ENCODE measurements at places on chromosomes 4 and X.

GRCh38 chr4:41057467-41057866, 156.9 kb downstream of the APBB2 start:
- no peak for DNase-seq

- DNase-seq, result no peak
Measured at GRCh38 chrX:55907968-55908607, 190.5 kb downstream of the RRAGB start.

GRCh38 chr4:80219301-80220025, 22.2 kb downstream of the PRDM8 start:
- DNase-seq, result no peak

DNA sequence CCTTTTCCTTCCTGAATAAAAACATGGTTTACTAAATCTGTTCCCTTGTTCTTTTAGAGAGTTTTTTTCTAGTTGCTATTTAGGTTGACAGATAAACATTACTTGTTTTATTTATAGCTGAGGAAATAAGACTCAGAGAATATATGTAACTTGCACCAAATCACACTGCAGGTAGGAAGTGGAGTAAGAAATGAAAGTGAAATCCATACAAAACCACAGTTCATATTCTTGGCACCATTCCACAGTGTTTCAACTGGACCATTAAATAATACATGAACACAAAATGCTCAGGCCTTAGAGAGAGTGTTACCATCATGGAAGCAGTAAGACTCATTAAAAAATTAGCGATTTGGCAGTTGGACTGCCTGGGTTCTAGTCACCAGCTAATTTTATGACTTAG, 326.9 kb upstream of the SLIT2 start:
- no peak for DNase-seq

DNA sequence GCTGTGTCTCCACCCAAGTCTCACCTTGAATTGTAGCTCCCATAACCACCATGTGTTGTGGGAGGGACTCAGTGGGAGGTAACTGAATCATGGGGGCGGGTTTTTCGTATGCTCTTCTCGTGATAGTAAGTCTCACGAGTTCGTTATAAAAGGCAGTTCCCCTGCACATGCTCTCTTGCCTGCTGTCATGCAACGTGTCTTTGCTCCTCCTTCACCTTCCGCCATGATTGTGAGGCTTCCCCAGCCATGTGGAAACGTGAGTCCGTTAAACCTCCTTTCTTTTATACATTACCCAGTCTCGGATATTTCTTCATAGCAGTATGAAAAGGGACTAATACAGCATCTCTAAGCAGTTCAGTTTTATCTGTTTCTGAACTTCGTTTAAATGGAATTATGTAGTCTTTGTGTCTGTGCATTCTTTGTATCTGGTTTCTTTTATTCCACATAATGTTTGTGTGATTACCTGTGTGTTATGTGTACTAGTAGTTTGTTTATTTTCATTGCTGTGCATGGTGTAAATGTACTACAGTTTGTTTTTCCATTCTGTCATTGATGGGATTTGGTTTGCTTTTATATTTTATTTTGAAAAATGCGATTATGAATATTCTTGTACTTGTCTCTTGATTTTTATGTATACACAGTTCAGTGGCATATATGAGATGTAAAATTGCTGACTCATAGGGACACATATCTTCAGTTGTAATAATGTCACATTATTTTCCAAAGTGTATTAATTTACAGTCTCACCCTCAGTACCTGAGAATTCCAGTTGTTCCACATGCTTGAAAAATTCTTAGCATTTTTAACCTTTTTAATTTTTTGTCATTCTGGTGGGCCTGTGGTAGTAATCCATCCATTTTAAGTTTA, 304.9 kb downstream of the GBA3 start:
- DNase-seq, result no peak

DNA sequence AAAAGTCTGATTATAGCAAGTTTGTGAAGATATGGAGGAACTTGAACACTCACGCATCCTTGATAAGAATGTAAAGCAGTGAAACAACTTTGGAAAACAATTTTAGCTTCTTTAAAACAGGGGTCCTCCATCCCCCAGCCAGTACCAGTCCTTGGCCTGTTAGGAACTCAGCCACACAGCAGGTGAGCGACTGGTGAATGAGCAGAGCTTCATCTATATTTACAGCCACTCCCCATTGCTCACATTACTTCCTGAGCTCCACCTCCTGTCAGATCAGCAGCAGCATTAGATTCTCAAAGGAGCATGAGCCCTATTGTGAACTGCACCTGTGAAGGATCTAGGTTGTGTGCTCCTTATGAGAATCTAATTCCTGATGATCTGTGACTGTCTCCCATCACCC, 530.3 kb upstream of the PRKX start:
- no peak for DNase-seq

Data from NCI-H1694 (cell line).